Kidney tubule cell (primary cell): ENCODE measurements at places on chromosomes 2 and 18.

- DNase-seq: no peak
These were observed 34.8 kb downstream of the TOGARAM2 start for GRCh38 chr2:29015701-29016470.

- no peak for DNase-seq
These were observed 44.0 kb downstream of the SDC1 start for GRCh38 chr2:20180676-20181648.

DNA sequence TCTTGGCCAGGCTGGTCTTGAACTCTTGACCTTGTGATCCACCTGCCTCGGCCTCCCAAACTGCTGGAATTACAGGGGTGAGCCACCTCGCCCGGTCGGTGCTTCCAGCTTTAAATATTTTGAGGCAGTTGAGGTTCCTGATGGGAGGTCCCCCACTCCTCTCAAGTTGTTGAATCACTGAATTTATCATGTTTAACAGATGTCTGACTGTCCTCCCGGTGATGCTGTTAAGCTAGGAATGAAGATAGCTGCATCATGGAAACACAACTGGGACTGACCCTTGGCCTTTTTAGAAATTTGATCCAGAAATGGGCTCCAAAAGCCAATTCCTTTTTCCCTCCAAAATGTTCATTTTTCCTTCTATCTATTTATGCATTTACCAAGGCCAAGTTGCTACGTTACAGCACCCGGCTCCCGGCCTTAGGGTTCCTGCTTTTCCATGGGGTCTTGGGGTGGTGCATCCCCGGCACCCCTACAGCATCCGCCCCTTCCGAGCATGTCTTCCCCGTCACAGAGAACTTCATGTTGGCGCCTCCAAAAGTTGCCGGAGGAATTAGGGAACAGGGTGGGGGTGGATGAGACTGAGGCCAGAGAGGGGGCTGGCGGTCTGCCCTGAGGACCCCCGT lies 43.9 kb downstream of the PAX8 start:
- DNase-seq: no peak

DNA sequence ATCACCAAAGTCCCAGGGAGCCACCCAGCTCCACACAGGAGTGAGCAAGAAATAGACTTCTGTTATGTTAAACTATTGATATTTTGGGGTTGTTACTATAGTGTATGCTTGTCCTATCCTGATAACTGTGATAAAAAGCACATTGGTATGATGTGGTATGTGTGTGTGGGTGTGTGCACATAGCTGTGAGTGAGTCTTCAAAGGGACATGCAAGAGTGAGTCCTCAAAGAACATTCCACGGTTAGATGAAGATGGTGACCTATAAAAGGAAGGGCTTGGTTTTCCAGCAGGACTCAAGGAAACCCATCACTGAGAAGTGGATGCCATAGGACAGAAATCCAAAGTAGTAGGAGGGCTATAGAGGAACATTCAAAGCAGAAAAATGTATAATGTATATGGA lies 342.9 kb downstream of the TSN start:
- peak; percentile 45 for DNase-seq

- DNase-seq: no peak
These were observed 1050.9 kb upstream of the LRRTM1 start for GRCh38 chr2:81355436-81355835.

GRCh38 chr18:63336366-63337099 lies 17.0 kb upstream of the BCL2 start:
- DNase-seq: peak; percentile 87

DNA sequence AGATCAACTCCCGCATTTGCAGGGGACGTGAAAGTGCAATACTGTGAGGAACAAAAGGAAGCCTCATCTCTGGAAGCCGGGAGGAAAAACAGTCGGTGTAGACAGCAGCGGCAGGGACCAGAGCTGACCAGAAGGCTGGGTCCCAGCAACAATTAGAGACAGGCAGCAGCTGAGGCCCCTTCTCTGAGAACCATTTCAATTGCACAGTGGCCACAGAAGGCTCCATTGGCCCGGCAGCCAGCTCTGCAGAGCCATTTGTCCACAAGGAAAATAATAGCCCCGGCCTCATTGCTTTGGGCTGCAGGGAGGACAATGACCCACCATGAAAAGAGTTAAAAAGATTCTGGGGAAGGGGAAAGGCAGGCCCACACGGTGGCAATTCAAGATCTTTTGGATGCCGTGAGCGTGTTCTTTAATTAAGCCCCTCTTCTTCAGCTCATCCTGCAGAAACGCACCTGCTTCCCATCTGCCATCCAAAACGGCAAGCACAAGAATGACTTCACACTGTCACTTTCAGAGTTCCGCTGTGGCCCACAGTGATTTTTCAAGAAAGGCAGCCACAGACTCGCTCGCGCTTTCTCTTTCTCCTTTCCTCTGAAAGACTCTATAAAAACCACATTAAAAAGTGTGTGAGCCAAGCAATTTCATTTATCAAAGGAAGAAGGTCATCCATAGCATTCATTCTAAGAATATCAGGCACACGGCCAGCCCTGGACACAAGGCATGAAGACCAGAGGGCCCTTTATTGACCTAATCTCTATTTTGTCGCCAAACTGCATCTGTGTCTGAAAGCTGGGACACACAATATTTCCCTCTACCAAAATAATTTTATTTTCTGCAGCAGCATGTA lies 293.6 kb downstream of the SOX11 start:
- no peak for DNase-seq

DNA sequence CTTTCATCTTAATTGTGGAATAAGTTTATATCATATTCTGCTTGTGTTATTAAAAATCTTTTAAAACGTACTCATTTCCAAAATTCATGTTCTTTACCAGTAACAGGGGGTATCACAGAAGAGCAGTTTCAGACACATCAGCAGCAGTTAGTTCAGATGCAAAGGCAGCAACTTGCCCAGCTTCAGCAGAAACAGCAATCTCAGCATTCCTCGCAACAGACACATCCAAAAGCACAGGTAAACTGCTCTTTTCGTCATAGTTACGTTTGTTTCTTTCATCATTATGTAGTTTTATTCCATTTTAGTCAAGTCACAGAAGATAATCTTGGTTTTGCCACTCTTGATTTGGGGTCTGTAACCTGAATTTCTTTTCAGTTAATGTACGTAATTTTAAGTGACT lies 93.5 kb upstream of the KIF5C start:
- no peak for DNase-seq

DNA sequence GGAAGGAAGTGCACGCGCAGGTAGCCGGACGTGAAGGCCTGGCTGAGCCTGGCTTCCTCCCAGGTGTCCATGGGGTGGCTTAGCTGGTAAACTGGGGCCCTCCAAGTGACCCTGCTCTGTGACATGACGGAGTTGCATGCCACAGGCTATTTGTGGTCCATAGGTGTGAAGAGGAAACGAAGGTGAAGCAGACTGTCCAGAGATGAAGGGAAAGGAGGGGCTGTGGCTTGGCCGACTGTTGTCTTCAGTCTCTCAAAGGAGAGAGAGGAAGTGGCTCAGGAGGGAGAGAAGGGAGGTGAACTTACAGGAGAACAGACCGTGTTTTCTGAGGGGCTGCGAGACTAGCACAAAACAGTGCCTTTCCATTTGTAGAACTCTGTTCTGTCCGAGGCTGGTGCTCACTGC lies 19.3 kb downstream of the INPP5D start:
- DNase-seq: no peak

DNA sequence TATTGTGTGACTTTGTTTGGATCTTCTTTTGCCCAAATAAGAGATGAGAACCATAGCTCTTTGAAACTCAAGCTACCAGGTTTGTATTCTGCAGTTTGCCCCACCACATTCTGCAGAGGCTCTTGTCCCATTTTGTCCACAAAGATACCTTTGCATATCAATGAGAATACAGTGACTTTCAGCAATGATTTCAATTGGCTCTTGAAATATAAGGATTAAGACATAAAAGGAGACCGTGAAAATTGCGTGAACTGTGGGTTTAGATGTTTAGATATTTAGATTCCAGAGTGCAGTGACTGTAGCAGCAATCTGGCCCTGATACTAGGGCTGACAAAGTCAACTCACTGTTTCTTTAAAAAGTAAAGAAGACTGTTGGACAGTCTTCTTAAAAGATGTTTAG lies 146.6 kb upstream of the SP5 start:
- no peak for DNase-seq

- no peak for DNase-seq
These were observed 98.5 kb upstream of the RAB6C start for GRCh38 chr2:129880971-129881370.

- DNase-seq: peak; percentile 89
These were observed 780 bp upstream of the BCL2 start for GRCh38 chr18:63320123-63320974.

GRCh38 chr2:60105906-60106305 lies 447.5 kb downstream of the BCL11A start:
- no peak for DNase-seq

- no peak for DNase-seq
These were observed 57.6 kb upstream of the RNF152 start for GRCh38 chr18:61950371-61950770.

DNA sequence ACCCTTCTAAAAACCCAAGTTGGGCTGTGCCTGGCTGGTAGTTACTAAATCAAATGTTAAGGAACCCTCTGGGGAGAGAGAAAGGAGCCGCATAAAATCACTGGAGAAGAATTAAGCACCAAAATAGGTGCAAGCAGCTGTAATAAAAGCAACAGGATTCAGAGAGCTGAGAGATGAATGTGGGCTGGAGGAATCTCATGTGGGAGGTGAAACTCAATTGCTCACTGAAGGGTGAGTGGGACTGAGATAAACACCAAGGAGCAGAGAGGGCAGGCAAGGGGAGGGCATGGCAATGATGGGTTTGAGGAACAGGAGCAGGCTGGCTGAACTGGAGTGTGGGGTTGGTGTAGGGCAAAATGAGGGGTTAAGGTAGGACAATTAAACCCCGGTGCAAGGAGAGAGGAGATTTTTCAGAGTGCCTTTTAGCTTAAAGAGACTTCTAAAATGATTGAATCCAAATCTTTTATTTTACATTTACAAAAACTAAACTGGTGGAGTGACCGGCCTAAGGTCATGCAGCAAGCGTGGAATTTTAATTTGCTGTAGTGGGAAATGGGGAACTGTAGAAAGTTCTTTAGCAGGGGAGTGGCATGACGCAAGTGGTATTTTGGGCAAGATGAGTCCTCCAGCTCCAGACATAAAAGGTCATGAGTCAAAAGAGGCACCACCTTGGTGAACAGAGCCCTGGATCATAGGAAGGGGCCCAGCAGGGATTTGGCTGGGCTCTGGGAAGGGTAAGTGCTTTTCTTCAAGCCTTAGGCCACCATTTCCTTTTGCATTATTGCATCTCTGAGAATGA lies 10.5 kb downstream of the PLB1 start:
- peak; percentile 56 for DNase-seq

DNA sequence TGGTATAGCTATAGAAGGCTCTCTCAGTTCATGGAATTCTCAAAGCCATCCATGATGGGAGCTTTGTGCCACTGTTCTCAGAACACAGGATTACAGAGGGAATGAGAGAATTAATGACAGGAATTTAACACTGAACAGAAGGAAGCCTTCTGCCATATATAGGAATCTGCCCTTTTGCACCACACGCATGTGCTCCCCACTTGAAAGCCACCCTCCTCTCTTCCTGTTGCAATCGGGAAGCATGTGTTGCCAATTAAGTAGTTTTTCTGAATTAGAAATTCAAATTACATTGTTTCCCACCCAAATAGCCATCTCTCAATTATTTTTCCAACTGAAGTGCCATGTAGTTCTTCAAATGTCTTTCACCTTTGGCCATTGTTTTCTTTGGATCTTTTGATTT lies 71.3 kb downstream of the C1D start:
- DNase-seq: no peak

- no peak for DNase-seq
These were observed 129.8 kb upstream of the ARL4C start for GRCh38 chr2:234626566-234627130.

DNA sequence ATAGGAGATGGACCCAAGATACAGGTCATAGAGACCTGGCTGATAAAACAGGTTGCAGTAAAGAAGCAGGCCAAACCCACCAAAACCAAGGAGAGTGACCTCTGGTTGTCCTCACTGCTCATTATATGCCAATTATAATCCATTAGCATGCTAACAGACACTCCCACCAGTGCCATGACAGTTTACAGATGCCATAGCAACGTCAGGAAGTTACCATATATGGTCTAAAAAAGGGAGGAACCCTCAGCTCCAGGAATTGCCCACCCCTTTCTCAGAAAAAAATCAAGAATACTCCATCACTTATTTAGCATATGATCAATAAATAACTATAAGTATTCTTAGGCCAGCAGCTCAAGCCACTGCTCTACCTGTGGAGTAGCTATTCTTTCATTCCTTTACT lies 574.7 kb upstream of the ID2 start:
- no peak for DNase-seq

DNA sequence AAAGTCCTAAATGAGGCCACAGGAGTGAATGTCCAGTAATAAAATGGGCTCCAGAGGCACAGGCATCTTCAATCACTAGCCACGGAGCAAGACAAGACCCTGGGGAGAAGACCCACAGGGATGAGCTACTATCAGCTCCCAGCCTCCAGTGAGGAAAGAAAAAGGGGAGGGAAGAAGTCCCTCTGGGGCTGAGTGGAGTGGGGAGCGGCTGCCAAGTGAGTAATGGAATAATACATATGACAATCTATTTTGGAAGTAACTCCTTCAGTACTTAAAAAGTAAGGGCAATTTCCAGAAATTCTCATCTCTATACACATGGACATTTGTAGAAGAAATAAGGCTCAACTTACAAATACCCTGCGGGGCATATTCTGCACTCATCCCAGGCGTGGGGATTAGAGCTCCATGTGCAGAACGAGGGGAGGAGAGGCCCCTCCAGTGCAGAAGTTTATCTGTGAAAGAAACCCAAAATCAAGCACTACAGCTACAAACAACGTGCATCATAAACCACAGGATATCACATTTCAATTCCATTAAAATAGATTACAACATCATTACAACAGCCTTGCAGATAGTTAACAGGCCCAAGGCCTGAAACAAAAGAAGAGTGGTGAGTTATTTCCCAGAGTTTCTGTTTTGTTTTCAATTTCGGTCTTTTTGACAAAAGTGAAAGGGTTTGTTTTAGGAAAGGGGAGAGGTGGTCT lies 84.9 kb downstream of the BCL11A start:
- DNase-seq: no peak

DNA sequence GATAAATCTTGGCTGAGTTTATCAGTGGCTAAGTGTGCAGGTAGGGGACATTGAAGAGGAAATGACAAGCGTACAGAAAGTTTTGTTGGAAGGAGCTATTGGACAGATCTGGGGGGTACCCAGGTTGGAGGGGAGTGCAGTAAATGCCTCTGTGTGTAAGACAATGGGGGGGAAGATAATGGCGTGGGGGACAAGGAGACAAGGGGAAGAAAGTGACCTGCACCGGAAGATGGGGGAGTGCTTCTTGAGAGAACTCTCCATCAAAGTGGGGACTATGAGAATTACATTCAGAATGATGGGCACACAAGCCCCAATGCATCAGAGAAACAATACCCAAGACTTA lies 190.0 kb downstream of the ALPK2 start:
- no peak for DNase-seq

GRCh38 chr2:212640428-212640827 lies 101.8 kb upstream of the ERBB4 start:
- peak; percentile 81 for DNase-seq

- DNase-seq: no peak
These were observed 563.9 kb downstream of the TMX3 start for GRCh38 chr18:68150961-68151360.
